ENCODE measurements at places on chromosomes 5 and 9.

- no peak for DNase-seq
Observed at GRCh38 chr5:104199771-104200170, 637.2 kb upstream of the NUDT12 start.

DNA sequence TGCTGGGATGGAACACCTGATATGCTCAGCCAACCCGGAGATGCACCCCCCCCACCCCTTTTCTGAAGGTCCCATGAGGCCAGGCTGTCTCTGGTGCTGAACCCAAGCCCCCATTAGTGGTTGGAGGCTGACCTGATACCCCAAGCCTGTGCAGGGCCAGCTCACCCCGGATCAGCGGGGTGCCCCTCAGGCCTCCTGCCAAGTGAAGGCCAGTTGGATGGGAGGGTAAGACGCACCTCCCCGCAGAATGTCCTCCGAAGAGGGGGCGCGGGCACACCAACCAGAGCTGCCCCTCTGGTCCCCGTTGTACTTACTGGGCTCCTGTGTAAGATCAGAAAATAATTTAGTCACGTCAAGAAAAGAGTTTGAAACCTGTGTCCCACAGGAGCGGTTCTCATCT is 76.8 kb upstream of the OTULINL start:
- no peak for DNase-seq

- no peak for DNase-seq
Observed at GRCh38 chr5:94558028-94558427, 60.4 kb downstream of the KIAA0825 start.

- no peak for DNase-seq
Observed at GRCh38 chr9:110179734-110180133, 28.2 kb downstream of the C9orf152 start.

GRCh38 chr5:139693676-139694364 is 45.7 kb downstream of the CXXC5 start:
- DNase-seq, result no peak

DNA sequence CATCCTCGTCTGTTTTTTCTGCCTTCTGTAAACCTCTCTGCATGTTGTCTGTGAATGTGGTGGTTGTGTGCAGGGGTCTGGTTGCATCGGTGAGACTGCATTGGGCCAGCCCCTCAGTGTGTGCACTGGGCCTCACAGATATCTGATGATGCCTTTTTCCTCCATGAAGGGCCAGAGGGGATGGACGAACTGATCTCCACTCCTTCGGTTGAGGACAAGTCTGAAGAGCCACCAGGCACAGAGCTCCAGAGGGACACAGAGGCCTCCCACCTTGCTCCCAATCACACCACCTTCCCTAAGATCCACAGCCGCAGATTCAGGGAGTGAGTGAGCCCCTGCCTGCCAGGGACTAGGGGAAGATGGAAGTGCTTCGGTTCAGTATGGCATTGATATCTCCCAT is 31.3 kb downstream of the SECISBP2 start:
- no peak for DNase-seq

GRCh38 chr5:124277767-124278545 is 468.5 kb downstream of the ZNF608 start:
- no peak for DNase-seq

- no peak for DNase-seq
Observed at GRCh38 chr5:90641528-90641927, 82.9 kb downstream of the ADGRV1 start.

Data from cortex of kidney (tissue), 1 donor.